ENCODE measurements at places on chromosomes 11 and 22.

- DNase-seq, result no peak
These were observed 138.1 kb upstream of the ANO3 start for GRCh38 chr11:26193694-26194365.

GRCh38 chr22:25348391-25348790, 129.0 kb downstream of the CRYBB2 start:
- no peak for DNase-seq

DNA sequence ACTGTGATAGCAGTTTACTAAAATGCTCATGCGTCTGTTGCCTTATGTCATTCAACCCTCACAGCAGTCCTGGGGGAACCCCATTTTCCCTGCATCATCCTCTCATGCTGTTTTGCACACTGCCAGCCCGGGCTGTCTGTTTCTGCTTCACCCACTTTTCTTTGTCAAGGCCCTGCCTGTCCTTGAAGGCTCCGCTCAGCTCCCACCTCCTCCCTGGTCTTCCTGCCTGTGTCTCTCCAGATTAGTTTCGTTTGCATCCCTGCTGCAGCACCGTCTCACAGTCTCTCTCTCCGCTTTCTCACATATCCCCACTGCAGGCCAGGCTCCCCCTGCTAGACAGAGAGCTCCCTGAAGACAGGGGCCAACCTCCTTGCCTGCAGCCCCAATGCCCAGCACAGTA, 29.9 kb downstream of the SERPINH1 start:
- DNase-seq, result no peak

DNA sequence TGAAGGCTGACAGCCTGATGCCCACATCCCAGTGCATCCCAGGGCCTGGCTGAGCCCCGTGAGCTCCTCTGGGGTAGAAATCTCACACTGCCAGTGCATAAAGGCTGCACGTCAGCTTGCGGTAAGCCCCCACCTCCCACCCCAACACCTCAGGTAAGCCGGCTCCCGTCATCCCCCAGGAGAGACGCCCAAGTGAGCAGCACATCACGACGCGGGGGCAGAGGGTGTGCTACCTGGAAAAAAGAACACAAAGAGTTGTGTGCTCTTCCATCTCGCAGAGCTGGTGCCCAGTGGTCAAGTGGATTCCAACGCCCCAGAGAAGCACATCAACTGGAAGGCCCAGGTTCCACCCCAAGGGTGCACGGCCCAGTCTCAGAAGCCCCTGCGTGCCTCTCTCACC, 50.0 kb downstream of the IGSF9B start:
- no peak for DNase-seq

DNA sequence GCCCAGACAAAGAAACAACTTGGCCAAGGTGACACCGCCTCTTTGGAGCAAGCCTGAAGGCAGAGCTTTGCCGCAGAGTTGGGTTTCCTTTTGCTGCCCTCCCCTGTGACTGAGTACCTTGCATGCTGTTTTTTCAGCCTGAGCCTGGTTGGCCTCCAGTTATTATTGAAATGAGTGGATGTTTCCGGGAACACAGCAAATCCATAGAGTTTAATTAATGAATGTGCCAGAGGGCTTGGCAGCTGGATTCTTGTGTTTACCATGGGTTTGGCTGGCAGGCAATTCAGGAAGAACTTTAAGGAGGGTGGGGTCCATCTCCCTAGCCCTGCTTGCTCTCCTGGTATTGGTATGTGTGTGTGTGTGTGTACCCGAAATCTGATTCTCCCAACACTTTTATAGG, 65.6 kb upstream of the CRYBB3 start:
- DNase-seq, result no peak
